ENCODE measurements at places on chromosomes 1 and 21.

DNA sequence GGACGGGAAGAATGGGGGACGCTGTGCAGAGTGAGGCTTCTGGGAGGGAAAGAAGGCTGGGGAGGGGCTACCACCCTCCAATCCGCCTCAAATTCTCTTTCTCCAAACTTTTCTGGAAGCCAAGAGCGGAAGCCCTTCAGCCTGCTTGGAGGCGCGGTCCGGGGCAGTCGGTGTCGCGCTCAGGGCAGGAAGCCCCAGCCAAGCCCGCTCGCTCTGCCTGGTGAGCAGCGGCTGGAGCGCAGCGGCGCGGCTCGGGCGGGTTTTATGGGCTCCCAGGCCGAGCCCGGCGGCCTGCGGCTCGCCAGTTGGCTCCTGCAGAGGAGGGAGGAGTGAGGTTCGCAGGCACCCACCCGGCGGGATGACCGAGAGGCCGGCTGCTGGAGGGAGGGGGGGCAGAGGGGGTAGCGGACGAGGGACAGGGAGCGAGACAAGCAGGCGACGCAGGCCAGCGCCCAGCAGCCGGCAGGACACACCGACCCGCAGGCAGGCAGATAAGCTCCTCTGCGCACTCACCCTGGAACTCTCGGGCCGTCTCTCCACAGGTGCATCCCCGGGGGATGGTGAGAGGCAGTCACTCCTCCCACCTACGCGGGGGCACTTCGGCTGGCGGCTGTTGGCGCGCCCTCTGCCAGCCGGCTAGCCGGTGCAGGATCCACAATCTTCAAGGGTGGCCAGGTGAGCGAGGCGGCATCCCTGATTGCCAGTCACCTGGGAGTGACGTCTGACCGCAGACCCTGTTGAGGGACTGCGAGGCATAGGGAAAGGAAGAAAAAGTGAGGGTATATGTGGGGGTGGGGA lies at the start of gene AVPR1B:
Gene AVPR1B (minus strand): TSS at position 238 of the 798 bp plus-strand sequence. CDS start 498 bp downstream, outside the sequence.
- peak; percentile 6 for DNase-seq

DNA sequence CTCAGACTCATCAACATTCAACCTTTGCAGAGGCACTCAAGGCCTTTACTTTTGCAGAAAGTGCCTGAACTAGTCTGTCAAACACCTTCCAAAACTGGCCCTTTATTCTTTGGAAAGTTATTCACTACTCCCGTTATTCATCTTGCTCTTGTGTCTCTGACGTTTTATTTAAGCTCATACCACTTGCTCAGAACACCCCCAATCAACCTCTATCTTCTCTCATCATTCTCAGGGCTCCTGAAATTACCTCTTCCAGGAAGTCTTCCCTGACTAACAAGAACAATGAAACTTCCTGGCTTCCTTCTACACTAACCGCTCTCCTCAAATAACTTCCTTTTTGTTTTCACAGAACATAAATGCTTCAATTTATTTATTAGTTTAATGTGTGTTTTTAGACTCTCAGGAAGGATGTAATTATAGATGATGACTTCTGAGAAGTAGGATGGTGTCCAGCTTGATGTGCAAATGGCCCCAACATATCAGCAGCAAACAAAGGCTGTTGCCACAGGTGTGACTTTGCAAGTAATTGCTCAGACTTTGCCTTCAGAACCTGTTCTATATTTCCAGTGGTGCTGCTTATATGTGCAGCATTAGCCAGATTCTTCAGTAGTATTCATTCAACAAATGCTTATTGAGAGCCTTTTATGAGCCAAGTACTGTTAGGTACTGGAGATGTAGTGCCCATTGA lies 22.8 kb upstream of the BATF3 start:
- no peak for DNase-seq

DNA sequence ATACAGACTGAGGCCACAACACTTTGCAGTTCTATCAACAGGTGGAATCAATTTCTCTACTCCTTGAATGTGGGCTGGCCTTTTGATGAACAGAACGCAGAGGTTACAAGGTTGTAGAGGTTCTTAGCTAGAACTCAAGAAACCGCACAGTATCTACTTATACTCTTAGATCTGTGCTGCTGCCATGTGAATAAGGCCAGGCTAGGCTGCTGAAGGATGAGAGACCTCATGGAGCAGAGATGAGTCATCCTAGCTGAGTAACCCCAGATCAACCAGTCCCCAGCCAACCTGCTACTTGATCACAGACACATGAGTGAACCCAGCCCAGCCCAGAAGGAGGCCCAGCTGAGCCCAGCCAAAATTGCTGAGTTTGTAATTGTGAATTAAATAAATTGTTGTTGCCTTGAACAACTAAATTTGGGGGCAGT lies 35.3 kb upstream of the BCAR3 start:
- no peak for DNase-seq

GRCh38 chr1:37479255-37480124 lies 5.1 kb downstream of the ZC3H12A start:
- peak; percentile 83 for DNase-seq

GRCh38 chr1:147811751-147812150 lies 51.3 kb upstream of the GJA5 start:
- DNase-seq: no peak

GRCh38 chr1:179126338-179127060 lies 44.6 kb downstream of the TOR3A start:
- no peak for DNase-seq

GRCh38 chr1:206855859-206856258 lies 9.6 kb upstream of the IL20 start:
- no peak for DNase-seq

GRCh38 chr1:150472601-150473200 lies 14.5 kb upstream of the TARS2 start:
- no peak for DNase-seq

- no peak for DNase-seq
Observed at GRCh38 chr1:184385865-184386311, 941 bp upstream of the C1orf21 start.

GRCh38 chr1:107954719-107955415 lies 10.1 kb downstream of the VAV3 start:
- no peak for DNase-seq
